ENCODE measurements at places on chromosomes 7 and 10.

DNA sequence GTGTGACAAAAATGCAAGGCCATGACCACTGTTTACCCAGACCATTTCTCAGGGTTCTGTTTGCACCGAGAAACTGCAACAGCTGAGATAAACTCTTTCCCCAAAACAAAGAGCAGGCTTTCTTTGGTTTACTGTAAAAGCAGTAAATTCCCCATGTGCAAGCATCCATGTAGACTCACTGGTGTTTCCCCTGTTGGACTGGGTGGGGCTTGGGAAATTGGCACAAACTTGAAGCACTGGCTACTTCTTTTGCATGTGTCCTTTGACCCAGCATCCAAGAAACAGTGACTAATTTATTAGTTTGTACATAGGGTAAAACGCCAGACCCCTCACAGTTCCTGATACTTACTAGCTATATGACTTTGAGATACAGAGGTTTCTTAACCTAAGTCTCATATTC is 12.3 kb downstream of the IQUB start:
- DNase-seq: no peak

DNA sequence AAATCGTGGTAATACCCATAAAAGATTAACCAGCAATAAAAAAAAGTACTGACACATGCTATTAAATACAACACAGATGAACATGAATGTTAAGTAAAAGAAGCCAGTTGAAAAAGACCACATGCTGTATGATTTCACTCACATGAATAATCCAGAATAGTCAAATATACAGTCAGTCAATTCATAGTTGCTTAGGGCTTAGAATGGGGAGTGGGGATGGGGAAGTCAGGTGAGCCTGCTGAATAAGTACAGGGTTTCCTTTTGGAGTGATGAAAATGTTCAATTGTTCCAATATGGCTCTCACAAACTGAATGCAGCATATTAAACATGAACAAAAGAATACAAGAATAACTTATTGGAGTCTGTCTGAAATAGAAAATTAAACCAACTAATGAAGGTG is 1.8 kb downstream of the COA1 start:
- DNase-seq: no peak

- no peak for DNase-seq
Measured at GRCh38 chr10:72948762-72949161, 5.8 kb downstream of the PLA2G12B start.

DNA sequence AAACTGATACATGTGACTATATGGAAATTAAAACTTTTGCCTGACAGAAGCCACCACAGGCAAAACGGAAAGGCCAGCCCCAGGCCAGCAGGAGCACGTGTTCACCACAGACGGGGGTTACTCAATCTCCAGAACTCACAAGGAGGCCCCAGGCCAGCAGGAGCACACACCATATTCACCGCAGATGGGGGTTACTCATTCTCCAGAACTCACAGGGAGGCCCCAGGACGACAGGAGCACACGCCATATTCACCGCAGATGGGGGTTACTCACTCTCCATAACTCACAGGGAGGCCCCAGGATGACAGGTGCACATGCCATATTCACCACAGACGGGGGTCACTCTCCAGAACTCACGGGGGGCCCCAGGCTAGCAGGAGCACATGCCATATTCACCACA is 61.5 kb downstream of the NKX6-2 start:
- no peak for DNase-seq

DNA sequence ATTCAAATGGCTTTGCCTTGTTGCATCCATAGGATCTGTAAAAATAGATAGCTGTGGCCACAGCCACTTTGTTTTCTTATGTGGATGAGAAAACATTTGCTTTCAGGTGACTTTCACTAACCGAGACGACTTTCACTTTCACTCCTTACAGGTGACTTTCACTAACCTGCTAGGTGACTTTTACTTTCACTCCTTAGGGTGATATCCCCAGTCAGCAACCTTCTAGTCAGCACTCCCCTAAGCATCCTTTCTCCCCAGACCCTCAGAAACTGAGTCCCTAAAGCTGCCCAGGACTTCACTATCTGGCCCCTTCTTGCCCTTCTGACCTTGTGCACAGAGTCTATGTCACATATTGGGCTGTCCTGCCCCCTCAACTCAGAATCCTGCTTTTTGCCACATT is 177.5 kb downstream of the RELN start:
- no peak for DNase-seq
